ENCODE measurements at places on chromosomes 2 and 18.

DNA sequence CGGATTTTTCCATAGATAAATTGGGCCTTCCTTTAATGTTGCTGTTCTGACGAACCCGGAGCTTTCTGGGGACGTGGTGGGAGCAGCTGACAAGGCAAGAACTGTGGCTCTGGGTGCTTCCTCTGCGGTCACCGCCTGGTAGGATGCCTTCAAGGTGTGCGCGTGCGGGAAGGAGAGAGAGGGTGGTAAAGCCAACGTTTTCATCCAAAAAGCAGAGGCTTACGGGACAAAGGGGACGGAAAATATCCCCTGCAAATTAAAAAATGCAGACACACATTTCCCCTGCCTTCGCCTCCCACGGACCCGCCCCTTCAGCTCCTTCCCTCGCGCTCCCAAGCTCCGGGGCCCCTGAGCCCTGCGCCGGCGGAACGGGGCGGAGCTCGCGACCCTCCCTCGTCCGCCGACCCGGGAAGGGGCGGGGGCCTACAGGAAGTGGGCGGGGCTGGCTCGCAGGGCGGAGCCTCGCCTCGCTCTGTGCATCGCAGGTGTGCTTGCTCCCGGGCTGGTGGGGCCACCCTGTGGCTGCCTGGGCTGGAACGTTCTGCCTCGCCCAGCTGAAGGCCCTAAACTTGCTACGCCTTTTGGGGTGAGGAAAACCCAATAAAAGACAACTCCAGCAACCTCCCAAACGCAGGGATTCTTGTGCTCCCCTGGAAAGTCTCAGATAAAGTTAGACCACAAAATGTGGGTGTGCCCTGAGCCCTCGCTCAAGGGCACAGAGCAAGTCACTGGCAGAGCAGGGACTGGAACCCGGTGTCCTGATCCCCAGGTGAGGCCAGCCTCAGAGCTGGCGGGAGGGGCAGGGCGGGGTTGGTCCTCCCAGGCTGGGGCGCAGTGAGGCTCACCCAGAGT is 25.4 kb upstream of the SLC66A3 start:
- H3K27ac ChIP-seq, result no peak overlapping the region
- peak; percentile 81 for DNase-seq
- no peaks in the 10 kb centered on the region for H3K36me3 ChIP-seq
- no peaks in the 10 kb centered on the region for H3K27me3 ChIP-seq

DNA sequence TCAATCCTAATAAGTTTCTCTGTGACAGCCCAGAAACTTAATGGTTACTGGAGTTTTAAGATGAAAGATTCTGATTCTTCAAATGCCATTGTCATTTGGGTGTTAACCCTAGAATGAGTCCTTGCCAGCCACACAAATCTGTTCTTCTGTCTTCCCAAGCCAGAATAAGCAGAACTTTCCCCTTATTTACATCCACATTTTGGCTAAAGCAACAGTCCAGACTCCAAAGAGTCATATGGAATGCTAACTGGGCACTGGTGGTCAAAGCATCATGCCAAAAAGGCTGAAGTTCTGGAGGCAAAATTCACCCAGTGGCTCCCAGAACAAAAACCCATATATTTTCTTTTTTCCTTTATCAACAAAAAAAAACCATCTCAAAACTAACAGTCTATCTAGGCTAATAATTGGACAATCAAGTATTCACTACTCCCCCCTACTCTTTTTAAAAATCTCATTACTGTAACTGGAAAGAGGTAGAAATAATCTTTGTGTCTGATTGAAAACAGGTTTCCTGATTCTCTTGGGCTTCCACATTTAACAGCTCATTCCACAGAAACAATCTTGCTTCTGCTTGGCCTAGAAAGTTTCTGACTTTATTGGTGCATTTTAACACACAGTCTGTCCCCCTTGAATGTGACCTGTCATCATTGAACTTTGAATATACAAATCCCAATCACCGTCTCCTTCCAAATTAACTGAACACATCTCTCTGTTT is 89.6 kb upstream of the SETBP1 start:
- H3K36me3 ChIP-seq, result no peaks in the 10 kb centered on the region
- H3K4me3 ChIP-seq, result no peak overlapping the region
- H3K4me1 ChIP-seq, result peaks cover 5% of the 10 kb centered on the region
- DNase-seq, result no peak
- no peaks in the 10 kb centered on the region for H3K27me3 ChIP-seq

DNA sequence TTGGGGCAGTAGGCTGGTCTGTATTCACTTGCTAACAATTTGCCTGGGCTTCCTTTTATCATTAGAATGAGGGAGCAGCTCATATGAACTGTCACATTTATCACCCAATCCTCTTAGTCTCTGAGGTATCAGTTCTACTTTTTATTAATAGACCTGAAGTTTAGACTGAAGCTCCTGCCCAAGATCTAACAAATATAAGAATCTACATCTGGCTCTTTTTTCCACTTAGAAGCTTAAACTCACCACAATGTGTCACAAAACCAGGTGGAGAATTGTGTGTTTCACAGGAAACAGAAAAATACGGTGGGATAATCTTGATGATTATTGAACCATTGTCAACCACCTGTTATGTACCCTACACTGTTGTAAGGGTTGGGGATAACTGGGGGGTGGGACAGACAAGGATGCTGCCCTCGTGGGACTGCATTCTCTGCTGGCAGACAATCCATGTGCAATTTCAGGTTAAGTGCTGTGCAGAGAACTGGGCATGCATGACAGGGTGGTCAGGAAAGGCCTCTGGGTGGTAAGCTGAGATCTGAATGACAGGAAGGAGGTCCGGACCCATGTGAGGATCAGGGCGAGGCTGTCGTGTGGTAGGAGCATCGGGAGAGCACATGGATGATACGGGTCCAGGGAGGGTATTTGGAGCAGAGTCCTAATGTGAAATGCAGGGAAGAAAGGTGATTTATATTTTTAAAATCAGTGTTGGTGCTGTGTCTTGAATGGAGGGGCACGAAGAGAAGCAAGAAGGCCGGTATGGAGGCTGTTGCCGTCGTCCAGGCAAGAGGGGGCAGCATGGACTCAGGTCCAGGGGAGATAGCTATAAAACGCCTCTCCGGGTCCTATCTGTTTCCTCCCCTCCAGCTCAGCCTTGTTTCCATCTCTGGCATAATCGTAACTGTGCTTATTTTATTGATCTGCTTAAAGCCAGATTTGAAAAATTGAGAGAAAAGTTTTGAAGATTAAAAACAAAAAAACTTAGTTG is 17.6 kb downstream of the MYL12B start:
- H3K27ac ChIP-seq, result no peak overlapping the region
- H3K36me3 ChIP-seq, result peaks cover 33% of the 10 kb centered on the region
- no peaks in the 10 kb centered on the region for H3K27me3 ChIP-seq
- no peak for DNase-seq
- no peak overlapping the region for H3K4me3 ChIP-seq

- no peak for DNase-seq
- no peak overlapping the region for H3K27ac ChIP-seq
- H3K4me1 ChIP-seq, result peaks cover 8% of the 10 kb centered on the region
- no peak overlapping the region for H3K4me3 ChIP-seq
- H3K36me3 ChIP-seq, result no peaks in the 10 kb centered on the region
Observed at GRCh38 chr18:77037567-77037966, 95.0 kb downstream of the MBP start.

DNA sequence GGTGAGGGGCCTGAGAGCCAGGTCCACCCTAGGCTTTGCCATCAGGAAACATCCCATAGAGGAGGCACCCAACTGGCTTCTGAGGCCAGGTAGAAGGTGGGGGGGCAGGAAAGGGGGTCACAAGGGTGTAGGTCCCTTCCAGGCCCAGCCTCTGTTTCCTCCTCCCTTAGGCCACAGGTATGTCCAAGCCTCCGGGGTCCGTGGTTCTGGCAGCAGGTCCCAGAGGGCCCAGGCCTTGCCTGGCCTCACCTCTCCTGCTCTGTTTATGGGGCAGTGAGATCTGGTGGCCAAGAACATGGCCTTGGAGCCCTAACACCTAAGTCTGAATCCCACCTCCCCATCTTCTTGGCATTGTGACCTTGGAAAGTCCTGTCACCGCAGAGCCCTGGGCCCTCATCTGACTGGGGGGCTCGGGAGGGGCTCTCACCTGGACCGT is 21.6 kb upstream of the GPR17 start:
- H3K4me3 ChIP-seq, result no peak overlapping the region
- peaks cover 4% of the 10 kb centered on the region for H3K27me3 ChIP-seq
- peak; percentile 24 for DNase-seq
- H3K4me1 ChIP-seq, result peaks cover 1% of the 10 kb centered on the region

DNA sequence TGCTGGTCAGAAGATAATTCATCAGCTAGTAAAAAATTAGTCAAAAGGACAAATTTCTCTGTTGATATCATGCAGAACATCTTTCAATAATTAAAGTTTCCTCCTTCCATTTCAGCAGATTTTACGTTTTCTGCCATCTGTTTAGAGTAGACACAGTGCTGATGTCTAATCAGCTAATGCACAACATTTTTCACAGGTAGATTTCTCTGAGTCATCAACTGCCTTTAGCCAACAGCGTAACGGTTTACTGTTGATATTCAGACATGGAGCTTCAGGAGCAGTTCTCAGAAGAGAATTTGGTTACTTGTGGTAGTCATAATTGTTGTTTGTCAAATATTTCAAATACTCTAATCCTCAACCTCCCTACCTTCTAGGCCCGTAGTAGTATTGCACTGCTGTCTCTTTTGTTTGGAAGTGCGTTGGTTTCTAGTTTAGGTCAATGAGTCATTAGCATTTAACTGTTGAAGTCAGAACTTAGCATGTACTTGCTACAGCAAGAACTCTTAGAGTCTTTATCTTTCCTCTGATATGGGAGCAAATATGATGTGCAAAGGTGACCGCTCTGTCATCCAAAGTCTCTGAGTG is 86.8 kb upstream of the TFPI start:
- H3K36me3 ChIP-seq, result no peaks in the 10 kb centered on the region
- no peaks in the 10 kb centered on the region for H3K4me1 ChIP-seq
- no peak for DNase-seq
- no peak overlapping the region for H3K27ac ChIP-seq

DNA sequence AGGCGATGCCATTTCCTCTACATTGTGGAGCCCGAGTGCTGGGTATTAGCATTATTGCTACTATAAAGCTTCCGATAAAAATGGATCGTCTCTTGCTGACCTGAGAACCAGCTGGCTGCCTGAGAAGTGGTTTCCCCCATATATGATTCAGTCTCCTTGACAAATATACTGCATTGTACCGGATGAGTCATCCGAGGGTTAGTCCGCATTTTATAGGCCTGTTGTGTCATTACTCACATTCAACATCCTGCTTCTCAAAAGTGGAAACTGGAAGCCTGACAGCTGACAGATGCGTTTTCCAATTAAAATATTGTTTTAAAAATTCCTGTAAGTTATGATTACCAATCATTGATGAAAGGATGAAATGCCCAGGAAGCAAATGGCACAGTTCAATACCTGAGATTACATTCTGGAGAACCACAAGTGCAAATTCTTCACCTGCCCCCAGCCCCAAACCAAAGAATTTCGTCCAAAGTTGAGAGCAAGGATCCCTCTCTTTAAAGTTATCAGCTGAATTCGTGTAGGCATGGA is 65.7 kb downstream of the SPRED2 start:
- no peaks in the 10 kb centered on the region for H3K27me3 ChIP-seq
- peaks cover 3% of the 10 kb centered on the region for H3K4me1 ChIP-seq
- no peak overlapping the region for H3K4me3 ChIP-seq
- peak overlapping the region; percentile 14 for H3K27ac ChIP-seq
- no peaks in the 10 kb centered on the region for H3K36me3 ChIP-seq

GRCh38 chr2:233263045-233263570 is 11.6 kb downstream of the ATG16L1 start:
- no peak overlapping the region for H3K4me3 ChIP-seq
- H3K4me1 ChIP-seq, result no peaks in the 10 kb centered on the region
- DNase-seq, result no peak
- no peak overlapping the region for H3K27ac ChIP-seq
- no peaks in the 10 kb centered on the region for H3K27me3 ChIP-seq

DNA sequence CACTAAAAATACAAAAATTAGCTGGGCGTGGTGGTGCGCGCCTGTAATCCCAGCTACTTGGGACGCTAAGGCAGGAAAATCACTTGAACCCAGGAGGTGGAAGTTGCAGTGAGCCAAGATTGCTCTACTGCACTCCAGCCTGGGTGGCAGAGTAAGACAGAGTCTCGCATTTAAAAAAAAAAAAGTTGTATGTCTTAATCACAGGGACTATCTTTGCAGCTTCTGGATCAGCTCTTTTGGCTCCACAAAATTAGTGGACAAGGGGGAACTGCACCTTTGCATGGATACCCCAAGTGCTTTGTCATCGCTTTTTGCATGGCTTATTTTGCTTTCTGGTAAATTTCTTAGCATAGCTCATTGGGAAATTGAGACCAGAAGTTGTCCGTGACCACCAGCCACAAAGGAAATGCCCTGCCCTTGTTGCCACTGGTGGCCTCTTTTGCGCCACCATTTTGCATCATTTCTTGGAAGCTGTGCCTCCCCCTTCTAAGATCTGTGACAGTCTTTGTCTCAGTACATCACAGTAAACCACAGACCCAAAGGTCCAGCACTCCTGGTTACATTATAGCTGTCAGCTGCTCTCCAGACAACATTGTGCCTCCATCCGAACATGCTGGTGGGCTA is 43.9 kb upstream of the PCBP1 start:
- H3K27ac ChIP-seq, result no peak overlapping the region
- no peaks in the 10 kb centered on the region for H3K36me3 ChIP-seq

DNA sequence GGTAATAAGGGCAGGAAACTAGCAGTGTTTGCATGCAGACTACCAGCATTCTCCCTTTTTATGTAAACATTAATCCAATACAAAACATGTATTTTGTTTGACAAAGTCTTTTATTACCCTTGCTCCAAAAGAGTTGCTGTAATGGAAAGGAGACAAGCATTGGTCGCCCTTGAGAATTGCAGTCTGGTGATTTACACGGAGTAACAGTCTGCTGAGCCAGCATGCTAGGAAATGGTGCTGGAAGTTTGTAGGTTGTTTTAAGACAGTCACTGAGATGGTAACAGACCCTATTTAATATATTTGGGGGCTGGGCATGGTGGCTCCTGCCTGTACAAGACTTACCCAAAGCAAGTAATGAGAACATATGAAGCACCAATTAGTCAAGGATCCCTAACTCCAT is 2.8 kb upstream of the PRKCE start:
- DNase-seq, result no peak
- H3K4me1 ChIP-seq, result peaks cover 35% of the 10 kb centered on the region
- H3K27ac ChIP-seq, result no peak overlapping the region
- no peak overlapping the region for H3K4me3 ChIP-seq
- no peaks in the 10 kb centered on the region for H3K27me3 ChIP-seq

DNA sequence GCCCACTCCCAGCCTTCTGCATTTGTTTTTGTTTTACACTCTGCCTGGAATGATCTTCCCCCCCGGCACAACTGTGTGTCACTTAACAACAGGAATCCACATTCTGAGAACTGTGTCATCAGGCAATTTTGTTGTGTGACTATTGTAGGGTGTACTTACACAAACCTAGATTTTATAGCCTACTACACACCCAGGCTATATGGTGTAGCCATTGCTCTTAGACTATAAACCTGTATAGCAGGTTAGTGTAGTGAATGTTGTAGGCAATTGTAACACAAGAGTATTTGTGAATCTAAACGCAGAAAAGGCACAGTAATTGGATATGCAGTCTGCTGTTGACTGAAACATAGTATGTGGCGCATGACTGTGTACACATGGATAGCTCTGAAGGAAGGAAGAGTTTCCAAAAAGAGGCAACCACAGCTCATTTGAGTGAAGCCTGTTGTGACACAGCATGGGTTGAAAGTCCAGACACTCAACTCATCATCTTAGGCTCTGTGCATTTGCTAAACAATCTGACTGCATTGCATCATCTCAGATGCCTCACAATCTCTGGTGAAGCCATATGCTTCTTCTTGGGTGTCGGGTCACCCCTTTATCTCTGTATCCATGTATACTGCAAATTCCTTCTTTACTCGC is 506.6 kb upstream of the SPHKAP start:
- no peak overlapping the region for H3K27ac ChIP-seq
- DNase-seq, result no peak
- H3K27me3 ChIP-seq, result no peaks in the 10 kb centered on the region
- H3K4me1 ChIP-seq, result no peaks in the 10 kb centered on the region
- no peaks in the 10 kb centered on the region for H3K36me3 ChIP-seq

Data from heart left ventricle (tissue), 16 donors.